ENCODE measurements at places on chromosomes 16 and 17.

DNA sequence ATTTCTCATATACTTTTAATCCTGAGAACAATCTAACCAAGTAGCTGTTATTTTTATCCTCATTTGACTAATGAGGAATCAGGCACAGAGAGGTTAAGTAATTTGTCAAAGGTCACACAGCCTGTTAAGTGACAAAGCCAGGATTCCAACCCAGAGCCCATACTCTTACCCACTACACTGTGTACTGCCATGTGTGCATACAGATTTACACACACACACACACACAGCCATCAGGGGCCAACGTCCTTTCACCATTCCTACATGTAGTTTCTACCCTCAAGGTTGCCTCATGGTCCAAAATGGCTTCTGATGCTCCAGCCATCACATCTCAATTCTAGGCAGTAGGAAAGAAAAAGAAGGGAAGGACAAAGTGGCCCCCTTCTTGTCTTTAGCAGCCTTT, 22.1 kb downstream of the TMEM186 start:
- DNase-seq, result no peak

DNA sequence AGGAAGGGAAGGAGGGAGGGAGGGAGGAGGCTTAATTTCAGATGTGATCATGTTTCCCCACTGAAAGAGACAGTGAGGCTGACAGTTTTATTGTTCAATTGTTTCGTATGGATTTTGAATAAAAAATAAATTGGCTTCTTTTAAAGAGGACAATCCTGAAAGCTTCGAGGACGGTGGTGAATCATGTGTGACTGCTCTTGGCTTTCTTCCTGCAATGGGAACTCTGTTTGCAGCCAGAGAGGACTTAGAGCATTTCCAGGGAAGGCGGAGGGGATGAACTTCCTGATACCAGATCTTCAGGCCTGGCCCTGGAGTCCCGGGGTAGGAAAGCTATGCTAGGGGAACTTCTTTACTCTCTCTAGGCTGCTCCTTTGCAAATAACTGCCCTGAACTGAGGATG, 72.8 kb upstream of the C16orf82 start:
- no peak for DNase-seq

GRCh38 chr17:59093702-59094231, 12.9 kb downstream of the TRIM37 start:
- DNase-seq, result no peak

- DNase-seq, result no peak
Observed at GRCh38 chr16:74767749-74768148, 6.9 kb downstream of the FA2H start.

DNA sequence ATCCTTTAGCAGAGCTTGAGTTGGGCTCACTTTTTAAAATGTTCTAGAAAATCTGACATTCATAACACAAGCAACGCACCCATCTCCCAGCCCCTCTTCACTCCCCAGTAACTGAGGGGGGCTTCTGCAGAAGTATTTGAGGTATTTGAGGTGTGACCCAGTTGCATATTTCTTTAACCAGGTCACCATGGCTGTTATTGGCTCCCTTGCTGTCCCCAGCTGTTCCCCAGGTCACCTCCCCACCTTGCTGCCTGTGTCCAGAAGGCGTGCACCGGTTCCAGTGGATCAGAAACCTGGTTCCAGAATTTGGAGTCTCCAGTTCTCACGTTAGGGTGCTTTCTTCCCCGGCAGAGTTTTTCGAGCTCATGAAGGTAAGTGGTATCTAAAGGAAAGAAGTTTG, 13.8 kb downstream of the PGS1 start:
- DNase-seq, result no peak

- DNase-seq, result no peak
Observed at GRCh38 chr17:29579866-29580771, 9.3 kb downstream of the GIT1 start.

- no peak for DNase-seq
Observed at GRCh38 chr16:69306031-69306430, 5.1 kb upstream of the VPS4A start.

DNA sequence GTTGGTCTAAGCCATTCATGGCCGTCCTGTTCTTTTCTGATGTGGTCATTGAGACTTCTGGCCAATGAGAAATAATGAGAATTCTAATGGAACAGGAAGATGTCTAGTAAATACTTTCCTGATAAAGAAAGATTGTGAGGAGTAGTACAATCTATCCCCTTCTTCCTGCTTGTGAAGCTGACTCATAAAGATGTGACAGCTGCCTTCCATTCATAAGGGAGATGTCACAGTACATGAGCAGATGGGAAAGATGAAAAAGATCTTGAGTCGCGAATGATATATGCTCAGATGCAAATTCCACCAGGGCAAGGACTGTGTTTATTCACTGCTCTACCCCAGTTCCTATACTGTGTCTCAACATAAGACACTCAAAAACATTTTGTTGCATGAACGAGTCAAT, 111.7 kb upstream of the FOXF1 start:
- no peak for DNase-seq

DNA sequence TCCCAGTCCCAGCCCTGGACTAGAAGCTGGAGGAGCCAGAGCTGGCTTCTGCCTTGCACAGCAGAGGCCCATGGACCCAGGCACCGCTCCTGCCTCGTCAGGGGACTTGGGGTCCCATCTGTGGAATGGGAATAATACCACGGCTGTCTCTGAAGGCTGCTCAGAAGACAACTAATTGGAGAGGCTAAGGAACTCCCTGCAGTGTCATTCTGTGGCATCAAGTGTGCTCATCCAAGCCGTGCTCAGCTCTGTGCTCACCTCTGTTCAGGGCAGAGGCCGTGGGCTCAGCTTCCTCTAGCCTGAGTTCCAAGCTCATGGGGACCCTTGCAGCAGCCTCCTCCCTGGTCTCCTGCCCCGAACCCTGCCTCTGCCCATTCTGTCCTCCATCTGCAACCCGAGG, 31.8 kb downstream of the BEAN1 start:
- no peak for DNase-seq

DNA sequence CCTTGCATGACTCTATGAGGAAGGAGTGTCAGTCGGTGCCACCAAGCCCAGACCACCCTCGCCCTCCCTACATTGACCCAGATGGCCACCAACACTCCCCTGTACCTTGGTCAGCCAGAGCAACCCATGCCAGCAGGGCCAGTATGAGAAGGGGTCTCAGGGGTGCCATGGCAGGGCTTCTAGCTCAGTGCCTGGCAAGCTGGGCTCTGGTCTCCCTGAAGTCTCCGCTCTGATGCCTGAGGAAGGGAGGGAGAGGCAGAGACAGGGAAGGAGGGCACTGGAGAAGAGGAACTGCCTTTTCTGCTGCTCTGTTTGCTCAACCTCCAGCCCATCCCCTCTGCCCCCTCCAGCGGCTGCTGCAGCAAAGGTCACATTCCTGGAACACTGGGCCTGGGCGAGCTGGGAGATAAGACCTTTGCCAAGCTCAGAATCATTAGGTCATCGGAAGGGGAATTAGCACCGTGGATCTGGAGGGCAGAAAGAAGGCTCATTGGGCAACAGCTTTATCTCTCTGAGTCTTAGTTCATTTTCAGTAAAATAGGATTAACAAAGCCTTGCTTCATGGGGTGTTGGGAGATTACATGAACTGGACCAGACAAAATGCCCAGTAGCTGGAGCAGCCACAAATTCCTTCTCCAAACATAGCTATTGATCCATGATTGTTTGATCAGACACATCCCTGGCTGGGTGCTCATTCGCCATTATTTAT, at the start of gene VTN:
VTN (minus strand) TSS at position 273 of the 709 bp plus-strand sequence; CDS start at position 169, 104 bp downstream.
- no peak for DNase-seq

- no peak for DNase-seq
Observed at GRCh38 chr16:3121851-3122467, 9.6 kb downstream of the ZNF205 start.

DNA sequence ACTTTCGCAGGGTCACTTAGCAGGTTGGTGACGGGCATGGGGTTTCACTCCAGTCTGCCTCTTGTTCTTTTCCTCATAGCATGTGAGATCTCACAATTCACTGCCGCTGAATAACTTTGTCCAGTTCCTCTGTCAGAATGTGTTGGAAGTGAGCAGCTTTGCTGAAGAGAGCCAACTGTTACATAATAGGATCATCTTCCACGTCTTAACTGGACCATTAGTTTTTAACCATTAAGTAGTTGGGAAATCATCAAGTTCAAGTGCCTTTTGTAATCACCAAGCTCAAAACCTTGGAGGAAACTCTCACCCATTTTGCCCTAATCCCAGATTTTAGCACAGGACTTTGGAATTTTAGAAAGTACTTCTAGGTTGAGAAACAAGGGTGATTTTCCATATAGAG, 290.6 kb downstream of the WWOX start:
- DNase-seq, result no peak

DNA sequence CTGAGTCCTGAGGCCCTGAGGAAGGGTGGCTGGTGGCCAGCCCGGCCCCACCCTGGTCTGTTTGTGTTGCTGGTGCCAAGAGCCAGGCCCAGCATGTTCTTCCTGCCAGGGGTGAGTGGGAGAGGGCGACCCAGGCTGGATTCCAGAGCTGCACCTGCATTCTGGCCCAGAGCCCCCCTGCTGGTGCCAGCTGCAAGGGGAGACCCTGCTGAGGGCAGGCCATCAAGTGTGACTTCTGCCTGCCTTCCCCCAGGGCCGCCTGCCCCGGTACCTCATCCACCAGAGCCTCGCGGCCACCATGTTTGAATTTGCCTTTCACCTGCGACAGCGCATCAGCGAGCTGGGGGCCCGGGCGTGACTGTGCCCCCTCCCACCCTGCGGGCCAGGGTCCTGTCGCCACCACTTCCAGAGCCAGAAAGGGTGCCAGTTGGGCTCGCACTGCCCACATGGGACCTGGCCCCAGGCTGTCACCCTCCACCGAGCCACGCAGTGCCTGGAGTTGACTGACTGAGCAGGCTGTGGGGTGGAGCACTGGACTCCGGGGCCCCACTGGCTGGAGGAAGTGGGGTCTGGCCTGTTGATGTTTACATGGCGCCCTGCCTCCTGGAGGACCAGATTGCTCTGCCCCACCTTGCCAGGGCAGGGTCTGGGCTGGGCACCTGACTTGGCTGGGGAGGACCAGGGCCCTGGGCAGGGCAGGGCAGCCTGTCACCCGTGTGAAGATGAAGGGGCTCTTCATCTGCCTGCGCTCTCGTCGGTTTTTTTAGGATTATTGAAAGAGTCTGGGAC, 2.4 kb upstream of the TCAP start:
- no peak for DNase-seq

GRCh38 chr17:50502301-50502990, 5.8 kb upstream of the MYCBPAP start:
- no peak for DNase-seq

Measured in NCI-H187 treated with DMSO at 0.1 percent for 48 hours (cell line).